Skin of body (tissue), 3 donors: ENCODE measurements at places on chromosomes 12 and 14. TPM values are rescaled to one million over a fixed set of nuclear protein-coding genes. Genes with fewer than 3 reads are reported as not detected.

Gene CCDC184
- 0.30 TPM for total RNA-seq

DNA sequence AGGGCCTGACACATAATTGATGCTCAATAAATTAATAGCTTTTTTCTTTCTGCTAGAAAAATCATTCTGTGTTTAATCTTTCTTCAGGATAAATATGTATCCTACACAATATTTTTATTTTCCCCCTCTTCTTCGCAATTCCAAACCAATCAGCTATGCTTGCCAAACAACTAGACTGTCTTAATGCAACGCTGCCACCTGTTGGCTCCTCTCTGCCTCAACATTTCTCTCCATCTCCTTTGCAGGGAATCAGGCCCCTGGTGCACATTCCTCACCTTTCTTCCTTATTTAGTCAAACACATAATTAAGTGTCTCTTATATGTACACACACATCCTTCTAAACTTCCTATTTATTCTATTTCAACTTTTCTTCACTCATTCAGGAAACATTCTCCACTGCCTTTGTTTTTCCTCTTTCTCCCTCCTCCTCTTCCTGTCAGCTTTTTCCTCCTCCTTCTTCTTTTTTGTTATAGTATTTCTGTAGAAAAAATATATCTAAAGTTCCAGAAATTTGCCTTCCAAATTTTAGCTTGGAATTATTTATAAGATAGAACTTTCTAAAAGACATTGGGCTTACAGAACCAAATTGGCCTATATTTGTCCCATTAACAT is 406.0 kb downstream of the PRKD1 start:
- no peak for DNase-seq

DNA sequence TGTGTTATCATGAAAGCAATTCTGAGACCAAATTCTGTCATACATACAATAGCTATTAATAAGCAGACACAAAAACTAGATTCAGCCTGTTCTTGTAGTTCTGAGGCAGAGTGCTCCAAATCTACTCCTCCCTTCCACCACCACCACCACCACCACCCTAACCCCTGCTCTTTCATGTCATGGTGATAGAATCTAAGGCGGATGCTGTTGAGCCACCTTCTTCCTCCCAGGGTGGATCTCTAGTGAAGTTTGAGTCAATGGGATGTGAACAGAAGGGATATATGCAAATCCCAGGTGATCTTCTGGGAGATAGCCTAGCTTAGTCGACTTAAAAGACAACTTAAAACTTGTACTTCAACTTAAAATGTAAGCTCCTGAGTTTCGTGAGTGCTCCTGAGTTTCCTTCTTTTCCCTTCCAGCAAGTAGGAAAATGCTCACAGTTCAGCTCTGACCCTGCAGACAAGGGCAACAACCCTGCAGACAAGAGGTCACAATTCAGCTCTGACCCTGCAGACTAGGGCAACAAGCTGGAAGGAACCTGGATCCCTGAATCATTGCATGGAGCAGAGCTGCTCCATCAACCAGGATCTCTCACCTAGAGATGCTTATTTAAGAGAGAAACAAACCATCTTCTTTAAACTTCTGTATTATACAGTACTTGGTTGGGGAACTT is 204.1 kb downstream of the TTC8 start:
- DNase-seq: no peak

Gene NFE2
- total RNA-seq: 5.7 TPM

- no peak for DNase-seq
Observed at GRCh38 chr12:120483621-120484020, 12.3 kb upstream of the DYNLL1 start.

DNA sequence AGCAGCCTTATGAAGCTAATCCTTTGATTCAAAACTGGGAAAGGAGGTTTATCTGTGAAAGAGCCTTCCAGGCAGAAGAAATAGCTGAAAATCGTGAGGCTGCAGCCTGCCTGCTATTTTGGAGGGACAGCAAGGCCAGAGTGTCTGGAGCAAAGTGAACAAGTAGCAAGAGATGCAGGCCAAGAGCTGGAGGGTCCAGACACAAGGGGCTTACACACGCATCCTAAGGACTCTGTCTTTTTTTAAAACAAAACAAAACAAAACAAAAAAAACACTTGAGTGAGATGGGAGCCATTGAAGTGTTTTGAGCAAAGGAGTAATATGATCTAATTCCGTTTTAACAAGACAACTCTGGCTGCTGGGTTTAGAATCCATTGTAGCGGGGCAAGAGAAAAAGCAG is 76.4 kb upstream of the BCAT1 start:
- DNase-seq: no peak

GRCh38 chr12:68157380-68157779 is 2.2 kb downstream of the IFNG start:
- DNase-seq: no peak
